Suppressor macrophage treated with lipopolysaccharide for 1 hour (primary cell): ENCODE measurements at places on chromosomes 16 and 17.

GRCh38 chr17:76862079-76862478, 6.1 kb upstream of the MGAT5B start:
- DNase-seq, result no peak

- no peak for DNase-seq
Measured at GRCh38 chr17:4540224-4540651, 14.9 kb downstream of the MYBBP1A start.

DNA sequence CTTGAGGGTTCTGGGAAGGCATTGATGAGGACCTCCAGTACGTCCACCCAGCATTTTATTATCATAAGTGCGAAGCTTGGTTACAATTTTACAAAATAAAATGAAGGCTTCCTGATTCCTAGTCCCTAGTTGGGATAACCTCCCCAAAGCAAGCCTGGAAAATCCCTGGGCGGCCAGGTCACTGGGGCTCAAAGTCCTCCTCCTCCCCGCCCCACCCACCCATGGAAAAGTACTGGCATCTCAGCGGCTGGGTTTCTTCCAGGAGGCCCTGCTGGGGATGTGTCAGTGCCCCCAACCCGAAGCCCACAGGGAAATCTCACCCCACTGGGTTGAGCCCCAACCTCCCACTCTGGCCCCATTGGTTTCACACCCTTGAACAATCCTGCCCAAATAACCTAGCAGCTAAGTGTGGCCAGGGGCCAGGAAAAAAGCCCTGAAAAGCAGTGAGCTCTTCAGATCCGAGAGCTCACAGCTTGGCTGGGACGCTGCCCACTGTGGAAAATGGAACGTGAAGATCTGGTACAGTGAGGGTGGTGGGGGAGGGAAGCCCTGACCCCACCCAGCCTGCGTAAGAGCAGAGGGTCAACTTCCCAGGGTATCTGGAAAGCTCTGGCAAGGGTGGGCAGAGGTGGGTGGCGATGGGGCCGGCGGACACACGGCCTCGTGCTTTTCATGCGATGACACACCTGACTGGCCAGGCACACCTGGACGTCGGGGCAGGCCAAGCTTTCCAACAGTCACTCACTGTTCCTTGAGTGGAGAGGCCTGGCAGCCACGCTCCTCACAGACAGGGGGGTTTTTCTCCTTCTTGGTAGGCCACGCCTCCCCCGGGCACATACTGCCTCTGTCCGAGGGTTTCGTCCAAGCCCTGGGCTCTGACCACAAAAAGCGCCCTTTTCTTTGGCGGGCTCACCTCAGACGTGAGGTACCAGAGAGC, 324.5 kb downstream of the SOX9 start:
- no peak for DNase-seq

GRCh38 chr17:48335858-48336500, 94.0 kb downstream of the SKAP1 start:
- DNase-seq, result peak; percentile 80

DNA sequence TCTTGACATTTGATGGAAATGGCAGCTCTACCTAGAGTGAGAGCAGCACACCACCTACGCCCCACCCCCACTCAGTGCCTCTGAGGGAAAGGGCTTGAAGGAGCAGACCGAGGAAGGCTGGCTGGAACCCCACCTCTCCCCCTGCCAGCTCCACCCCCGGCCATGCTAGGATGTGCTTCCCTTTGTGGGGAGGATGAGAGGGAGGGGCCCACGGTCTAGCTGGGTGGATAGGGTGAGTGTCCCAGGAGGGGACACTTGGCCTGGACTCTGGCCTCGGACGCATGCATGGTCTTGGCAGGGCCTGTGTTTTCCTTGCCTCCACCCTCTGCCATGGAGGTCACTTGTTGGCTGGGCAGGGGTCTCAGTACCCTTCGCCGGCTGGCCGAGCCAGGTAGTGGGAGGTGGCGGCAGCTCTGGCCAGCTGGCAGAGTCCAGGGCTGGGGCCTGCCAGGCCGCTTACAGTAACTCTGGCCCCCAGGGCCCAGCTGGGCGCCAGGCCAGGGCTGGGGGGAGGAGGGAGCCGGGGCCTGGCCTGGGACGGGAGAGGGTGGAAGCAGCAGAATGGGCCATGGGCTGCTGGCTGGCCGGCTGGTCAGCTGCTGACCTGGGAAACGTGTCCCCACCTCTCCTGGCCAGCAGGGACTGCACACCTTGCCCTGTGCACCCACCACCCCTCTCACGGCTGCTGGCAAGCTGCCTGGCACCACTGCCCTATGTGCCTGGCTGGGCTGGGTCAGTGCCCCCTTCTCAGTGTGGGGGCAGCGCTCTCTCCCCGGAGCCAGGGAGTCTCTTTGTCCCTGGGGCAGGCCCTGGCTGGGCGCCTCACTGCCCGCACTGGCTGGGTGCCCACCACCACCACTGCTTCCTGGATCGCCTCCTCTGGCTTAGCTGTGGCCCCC, 23.0 kb downstream of the RARA start:
- DNase-seq, result no peak
